ENCODE measurements at places on chromosomes 1 and 21.

- no peak for ATAC-seq
These were observed 10.3 kb downstream of the PRRX1 start for GRCh38 chr1:170674239-170674638.

DNA sequence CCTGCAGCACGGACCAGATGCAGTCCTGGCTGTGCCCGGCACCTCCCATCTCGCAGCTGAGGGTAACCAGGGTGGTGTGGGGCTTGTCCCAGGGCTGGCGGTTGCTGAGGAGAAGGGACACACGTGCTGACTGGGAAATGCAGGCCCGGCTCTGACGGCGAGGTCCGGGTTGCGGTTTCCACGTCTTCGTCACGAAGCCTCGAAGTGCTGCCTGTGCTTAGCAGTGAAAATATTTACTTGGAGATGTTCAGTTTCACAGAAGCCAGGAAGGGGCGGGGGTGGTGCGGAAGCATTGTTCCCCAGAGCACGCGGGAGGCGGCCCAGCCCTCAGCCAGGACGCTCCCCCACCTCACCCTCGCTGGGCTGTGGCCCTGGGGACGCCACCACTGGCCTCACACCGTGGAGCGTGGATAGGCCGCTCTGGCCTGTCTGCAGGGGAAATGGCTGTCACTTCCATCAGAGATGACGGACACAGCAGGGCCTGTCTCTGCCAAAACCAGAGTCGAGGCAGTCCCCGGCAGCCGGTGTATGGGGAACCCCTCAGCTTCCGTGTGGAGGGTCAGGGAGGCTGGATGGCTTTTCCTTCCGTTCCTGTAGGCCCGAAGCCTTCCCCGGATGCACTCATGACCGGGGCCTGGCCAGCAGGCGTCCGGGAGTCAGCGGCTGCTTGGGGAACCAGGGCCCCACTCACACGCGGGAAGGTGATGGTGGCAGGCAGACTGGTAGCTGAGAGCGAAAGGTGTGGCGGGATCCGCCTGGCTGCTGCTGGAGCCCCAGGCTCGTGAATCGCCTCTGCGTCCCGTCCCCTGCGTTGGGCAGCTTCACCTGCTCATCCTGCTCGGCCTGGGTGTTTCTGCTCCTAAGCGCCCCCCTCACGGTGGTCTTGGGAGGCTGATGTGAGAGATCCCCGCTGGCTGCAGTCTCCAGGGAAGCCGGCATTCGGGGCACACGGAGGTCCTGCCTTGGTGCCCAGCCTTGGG lies 14.7 kb upstream of the POFUT2 start:
- no peak for ATAC-seq

- ATAC-seq = peak; percentile 24
These were observed 587 bp downstream of the SCNM1 start for GRCh38 chr1:151166505-151166956.

GRCh38 chr1:53450225-53450624 lies 9.0 kb upstream of the DMRTB1 start:
- no peak for ATAC-seq

DNA sequence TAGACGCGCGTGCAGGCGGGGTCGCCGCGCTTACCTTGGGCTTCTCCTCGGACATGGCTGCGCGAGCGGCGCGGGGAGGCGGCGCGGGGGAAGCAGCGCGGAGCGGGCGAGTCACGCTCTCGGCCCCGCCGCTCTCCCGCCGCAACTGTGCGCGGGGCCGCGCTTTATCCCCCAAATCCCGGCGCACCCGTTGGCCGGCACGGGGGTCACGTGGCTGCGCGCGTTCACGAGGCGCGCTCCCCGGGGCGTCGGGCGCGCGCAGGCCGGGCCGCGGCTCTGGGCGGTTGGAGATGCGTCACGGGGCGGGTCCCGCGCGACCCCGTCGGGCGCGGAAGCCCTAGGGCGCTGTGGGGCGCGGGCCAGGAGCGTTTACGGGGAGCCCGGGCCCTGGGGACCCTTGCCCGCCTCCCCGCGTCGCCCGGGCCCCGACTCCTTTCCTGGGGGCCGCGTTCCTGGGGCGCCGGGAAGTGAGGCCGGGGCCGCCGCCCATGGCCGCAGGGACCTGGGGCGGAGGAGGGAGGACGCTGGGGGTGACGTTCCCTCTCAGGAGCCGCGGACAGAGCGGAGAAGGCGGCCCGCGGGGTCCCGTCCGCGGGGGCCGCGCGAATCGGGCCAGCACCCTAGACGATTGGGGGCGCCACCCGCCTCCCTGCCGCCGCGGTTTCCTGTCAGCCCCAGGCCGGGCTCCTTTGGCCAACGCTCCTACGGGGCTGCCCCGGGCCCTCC lies at the start of gene SUMO3:
TSS of gene SUMO3 (minus strand) at position 149 of the 726 bp plus-strand sequence. CDS start at position 55, 94 bp downstream.
- ATAC-seq = peak; percentile 79

- peak; percentile 37 for ATAC-seq
These were observed 878 bp downstream of the OR11L1 start for GRCh38 chr1:247840818-247841217.

GRCh38 chr1:62064829-62065407 lies 129.7 kb upstream of the L1TD1 start:
- no peak for ATAC-seq

GRCh38 chr1:154865442-154866256 lies 4.4 kb downstream of the KCNN3 start:
- ATAC-seq = no peak

- peak; percentile 29 for ATAC-seq
These were observed 82.9 kb downstream of the FAM78B start for GRCh38 chr1:166083887-166084286.

DNA sequence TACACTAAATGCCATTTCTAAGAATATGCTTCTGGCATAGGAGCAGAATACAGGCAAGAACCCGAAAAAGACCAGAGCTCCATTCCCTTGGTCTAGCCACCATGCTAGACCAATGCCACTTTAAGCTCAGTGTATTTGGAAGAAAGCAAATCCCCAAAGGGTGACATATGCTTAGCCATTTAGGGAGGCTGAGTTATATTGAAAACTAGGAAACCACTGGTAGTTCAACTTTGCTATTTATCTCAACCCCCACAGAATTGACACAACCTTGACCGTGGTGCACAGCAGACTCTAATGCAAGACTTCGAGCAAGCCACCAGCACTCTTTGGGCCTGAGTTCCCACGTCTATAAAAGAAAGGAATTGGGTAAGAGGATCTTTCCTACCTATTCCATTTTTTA lies 167.9 kb downstream of the ADSS2 start:
- no peak for ATAC-seq

DNA sequence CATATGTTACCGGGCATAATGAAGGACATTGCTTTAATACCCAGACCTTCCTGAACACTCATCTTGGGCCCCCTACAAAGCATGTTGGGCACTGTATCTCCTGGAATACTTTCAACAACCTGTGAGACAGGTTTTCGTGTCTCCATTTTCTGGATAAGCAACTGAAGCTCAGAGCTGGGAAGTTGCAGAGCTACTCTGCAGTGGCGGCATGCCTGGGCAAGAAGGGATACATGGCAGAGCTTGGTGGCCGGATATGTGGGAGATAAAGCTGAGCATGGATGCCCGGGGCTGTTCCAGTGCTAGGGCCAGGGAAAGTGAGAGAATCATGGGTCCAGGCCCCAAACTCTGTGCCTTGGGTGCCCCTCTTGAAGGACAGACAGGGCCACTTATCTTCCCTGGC lies 71.6 kb upstream of the KCND3 start:
- ATAC-seq = no peak

- no peak for ATAC-seq
These were observed 17.4 kb upstream of the DPYD start for GRCh38 chr1:97938285-97938642.

DNA sequence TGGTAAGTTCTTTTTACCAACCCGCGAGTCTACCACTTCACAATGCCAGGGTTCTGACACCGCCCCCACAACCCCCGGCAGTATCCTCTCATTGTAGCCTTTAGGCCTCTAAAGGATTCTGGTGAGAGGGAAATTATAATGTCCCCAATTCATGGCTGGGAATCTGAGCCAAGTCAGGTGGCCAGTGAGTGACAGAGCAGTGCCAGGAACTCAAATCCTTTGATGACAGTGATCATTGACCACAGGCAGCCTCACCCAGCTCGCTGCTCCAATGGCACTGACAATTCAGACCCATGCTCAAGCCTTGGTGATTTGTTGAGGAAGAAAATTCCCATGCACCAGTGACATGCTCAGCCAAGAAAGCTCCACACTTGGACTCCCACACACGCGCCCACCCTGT lies 63.4 kb upstream of the CSF1 start:
- ATAC-seq = no peak

- peak; percentile 18 for ATAC-seq
These were observed 41.1 kb downstream of the C1orf198 start for GRCh38 chr1:230827081-230827681.
